Effector CD8-positive, alpha-beta T cell (primary cell): ENCODE measurements at places on chromosomes 4 and X.

GRCh38 chrX:42119076-42119475 lies 195.7 kb upstream of the CASK start:
- DNase-seq: no peak

GRCh38 chr4:104967034-104967401 lies 179.7 kb upstream of the TET2 start:
- no peak for DNase-seq

DNA sequence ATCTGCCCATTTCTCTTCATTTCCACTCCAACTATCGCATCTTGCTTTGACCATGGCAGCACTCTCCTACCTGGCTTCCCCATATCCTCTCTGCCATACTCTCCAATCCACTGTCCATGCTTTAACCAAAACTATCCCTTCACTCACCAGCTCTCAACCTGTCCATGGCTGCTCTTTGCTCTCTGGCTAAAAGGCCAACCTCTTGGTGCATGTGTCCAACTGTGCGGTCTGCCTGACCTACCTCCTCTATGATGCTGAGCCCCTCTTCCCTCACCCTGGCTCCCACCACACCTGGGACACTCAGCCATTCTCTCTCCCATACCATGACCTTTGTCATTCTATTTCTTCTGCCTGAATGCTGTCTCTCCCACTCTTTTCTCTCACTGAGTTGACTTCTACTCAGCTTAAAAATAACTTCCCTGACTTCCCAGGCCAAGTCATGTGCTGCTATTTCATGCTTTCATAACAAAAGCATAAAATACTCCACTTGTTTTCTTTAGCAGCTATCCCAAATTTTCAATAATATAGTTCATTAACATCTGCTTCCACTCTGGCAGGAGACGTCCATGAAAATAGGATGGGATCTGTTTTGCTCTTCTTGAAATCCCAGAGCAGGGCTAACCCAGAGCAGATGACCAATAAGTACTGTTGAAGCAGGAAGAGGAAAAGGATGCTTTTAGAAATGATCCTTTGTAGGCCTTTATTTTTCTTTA lies 29.8 kb upstream of the KLF3 start:
- DNase-seq: no peak

DNA sequence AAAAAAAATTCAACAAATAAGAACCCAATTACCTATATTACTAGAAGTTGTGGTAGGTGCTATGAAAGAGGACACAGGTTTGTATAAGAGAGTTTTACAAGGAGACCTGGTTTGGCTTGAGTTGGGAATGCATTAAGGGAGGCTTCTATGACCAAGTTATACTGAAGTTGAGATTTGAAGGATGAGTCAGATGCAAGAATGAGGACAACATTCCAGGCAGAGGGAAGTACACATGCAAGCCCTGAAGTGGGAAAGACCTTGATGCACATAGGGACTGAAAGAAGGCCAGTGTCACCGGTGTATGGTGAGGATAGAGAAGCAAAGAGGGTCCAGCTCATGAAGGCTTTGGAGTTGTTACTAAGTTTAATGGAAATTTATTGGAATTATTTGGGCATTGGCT lies 52.2 kb downstream of the ANK2 start:
- no peak for DNase-seq
